GF-D8 (cell line): ENCODE measurements at places on chromosomes 4 and X.

DNA sequence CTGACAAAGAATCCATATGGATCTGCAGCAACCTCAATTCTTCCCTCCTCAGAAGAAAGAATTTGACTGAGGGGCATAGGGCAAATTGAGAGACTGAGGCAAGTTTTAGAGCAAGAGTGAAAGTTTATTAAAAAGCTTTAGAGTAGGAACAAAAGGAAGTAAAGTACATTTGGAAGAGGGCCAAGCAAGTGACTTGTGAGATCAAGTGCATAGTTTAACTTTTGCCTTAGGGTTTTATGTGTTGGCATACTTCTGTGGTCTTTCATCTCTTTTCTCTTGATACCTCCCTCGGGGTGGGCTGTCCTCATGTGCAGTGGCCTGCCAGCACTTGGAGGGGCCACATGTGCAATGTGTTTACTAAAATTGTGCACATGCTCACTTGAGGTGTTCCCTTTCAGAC, 98.0 kb upstream of the MAGEB16 start:
- no peak for DNase-seq

DNA sequence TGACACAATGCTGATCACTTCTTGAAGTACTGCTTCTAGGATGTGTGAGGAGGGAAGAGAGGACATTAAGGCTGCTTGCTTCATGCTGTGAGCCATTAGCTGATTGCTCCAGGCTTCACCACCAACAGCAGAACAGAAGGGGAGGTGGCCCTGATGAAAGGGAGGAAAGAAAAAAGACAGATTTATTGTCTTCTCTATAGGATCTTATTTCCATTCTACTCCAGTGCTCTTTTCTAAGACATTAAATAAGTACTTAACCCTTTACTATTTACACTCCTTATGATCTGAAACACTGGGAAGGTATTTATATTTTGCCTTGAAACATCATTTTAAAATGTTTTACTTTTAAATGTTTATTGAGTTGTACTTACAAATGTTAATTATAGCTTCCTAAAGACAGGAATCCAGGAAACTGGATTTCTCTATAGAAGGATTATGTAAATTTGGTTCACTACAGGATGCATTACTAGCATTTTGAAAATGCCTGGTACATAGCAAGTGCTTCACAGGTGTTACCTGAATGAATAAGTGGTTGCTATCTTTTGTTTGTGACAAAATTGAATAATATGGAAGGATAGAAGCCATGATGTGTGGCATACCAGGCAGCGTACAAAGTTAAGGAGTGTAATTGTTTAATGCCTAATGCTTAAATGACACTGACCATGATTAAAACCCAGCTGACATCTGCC, 680.9 kb upstream of the ATOH1 start:
- DNase-seq: no peak

DNA sequence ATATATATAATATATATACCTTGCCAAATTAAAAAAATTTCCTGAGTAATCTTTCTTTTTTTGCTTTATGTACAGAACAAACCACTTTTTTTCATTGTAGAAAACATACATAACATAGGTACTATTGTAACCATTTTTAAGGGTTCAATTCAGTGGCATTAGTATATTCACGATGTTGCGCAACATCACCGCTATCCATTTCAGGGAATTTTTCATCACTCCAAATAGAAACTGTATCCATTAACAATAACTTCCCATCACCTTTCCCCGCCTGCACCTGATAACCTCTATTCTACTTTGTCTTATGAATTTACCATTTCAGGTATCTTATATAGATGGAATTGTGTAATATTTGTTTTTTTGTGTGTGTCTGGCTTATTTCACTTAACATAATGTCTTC, 124.7 kb downstream of the MGST2 start:
- no peak for DNase-seq

DNA sequence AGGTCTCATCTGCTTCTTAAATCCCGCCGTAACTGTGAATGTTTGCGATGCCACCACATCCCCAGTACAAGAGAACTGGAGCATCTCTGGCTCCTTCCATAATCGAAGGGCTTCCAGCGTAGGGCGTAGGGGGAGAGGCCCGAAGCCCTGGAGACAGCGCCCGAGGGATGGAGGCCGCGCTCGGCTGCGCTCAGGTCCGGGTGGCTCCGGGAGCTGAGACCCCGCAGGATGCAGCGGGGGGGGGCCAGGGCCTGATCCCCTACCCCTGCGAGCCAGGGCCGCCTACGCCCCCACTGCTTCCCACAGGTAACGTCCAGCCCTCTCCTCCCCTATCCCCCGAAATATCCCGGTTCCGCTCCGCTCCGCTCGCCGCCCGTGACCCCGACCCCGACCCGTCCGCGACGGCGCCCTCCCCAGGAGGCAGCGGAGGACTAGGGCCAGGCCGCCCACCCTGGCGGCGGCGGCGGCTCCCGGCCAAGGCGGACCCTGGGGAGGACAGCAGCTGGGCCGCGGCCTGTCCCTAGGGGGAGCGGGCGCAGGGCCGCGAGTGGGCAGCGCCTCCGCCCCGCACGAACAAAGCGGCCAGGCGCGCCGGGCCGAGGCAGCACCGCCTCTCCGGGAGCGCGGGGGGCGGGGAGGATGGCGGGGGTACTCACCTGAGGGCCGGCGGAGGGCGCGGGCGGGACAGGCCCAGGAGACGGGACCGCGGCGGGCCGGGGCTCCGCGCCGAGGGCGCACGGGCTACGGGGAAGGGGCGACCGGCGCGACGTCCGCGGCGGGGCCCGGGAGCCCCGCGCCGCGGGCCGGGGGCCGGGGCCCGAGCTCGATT, 723 bp downstream of the WDFY3 start:
- DNase-seq: no peak

- no peak for DNase-seq
These were observed 48.4 kb downstream of the MTM1 start for GRCh38 chrX:150616863-150617198.

GRCh38 chr4:96642490-96642889, 802.6 kb downstream of the PDHA2 start:
- DNase-seq: no peak

DNA sequence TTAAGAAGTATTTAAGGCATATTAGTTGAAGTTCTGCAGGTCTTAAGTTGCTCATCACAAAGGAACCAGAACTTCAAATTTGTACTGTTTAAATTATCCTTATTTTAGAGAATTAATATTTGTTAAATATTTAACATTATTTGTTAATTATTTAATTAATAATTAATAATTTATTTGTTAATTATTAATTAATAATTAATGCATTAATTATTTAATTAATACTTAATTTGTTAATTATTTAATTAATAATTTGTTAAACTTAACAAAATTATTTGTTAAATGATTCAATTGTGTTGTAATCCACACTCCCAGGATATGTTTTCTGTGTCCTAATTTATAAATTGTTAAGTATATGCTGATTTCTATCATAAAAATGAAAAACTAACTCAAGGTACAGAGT, 129.4 kb downstream of the GLRA3 start:
- DNase-seq: no peak

GRCh38 chr4:100082852-100083251, 107.4 kb downstream of the DDIT4L start:
- no peak for DNase-seq

DNA sequence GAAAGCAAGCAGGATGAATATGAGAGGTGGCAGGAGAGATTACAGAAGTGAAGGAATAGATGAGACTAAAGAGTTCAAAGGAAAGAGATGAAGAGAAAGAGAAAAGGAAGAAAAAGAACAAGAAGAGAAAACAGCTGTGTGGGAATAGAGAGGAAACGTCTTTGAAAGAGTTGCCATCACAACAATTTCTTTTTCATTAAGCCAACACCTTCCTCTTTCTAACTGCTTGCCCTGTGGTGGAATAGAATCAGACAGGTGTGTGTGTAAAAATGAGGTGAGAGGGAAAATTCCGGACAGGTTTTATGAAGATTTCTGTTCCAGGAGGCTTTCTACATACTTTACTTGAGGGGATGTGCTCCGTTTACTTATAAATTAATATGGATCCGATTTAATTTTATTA, 28.8 kb downstream of the DTHD1 start:
- DNase-seq: no peak

DNA sequence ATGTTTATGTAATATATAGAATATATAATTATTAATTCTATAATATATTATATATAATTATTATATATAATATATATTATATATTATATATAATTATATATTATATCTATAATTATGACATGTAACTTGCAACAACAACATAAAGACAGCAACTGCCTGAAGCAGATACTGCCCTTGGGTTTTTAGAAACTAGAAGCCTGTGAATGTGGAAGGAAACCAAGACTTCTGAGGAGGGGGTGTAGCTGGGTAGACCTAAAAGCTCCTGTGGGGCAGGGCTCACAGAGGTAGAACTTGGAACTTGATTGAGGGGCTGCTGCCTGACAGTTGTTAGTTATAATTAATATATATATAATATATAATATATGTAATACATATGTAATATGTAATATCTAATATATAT, 167.2 kb upstream of the SLIT2 start:
- DNase-seq: no peak

DNA sequence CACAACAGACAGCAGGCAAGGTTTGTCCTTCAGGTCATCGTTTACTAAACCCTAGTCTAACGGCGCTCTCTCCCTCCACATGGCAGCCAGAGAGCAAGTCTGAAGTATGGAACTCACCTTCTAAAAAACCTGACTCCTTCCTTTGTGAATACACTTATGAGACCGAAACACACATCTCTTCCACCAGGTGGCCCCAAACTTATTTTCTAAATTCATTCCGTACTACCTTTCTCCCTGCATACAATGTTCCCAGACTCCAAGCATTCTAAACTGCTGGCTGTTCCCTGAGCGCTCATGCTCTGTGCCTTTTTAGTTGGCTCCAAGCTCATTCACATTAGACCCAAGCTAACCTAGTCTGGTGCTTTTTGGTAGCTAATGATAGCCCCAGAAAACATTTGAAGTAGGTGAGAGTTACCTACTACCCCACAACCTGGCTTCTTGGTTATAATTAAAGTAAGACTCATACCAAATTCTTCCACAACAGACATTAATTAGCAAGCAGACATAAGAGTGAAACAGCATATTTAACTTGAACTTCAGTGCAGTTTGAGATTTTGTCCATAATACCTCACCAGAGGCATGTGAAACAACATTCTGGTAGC, 67.6 kb upstream of the DCLK2 start:
- peak; percentile 8 for DNase-seq

DNA sequence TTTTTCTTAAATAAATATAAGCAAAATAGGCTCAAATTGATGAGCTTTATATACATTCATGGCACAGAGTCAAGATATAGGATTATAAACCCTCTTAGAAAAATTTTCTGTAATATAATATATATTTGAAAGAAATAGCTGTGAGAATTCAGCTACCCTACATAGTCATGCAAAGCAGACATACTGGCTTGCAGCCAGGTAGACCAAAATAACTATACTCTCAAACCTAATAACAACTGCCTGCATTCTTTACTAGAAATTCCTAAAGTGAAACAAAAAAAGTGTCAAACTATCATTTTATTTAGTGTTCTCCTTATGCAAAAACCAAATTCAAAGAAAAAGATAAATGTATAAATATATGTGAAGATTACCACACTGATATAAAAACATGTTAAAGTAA, 1390.2 kb downstream of the C4orf33 start:
- DNase-seq: no peak

- no peak for DNase-seq
These were observed 313.9 kb downstream of the TECRL start for GRCh38 chr4:64095398-64095797.

- no peak for DNase-seq
These were observed 289.8 kb downstream of the PCDH7 start for GRCh38 chr4:31009926-31010325.

GRCh38 chr4:171521726-171522125, 291.5 kb upstream of the GALNTL6 start:
- no peak for DNase-seq

DNA sequence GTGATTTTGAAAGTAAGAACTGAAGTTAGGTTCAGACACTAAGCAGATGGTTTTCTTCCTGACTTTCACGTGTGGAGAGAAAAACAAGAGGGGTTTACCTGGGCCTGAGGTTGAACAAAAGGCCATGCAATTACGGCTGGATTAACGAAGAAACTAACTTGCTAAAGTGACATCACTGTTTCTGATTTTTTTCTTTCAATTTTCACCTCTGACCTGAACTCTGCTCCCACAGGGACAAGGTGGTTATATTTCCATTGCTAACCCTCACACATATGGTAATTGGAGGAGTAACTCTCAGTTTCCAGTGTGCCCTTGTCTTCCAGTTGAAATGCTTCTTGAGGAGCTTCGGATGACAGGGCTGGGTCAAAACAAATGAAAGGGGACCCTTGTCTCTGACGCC, 38.0 kb downstream of the MSN start:
- no peak for DNase-seq
